Thymus (tissue), 14 donors: ENCODE measurements at places on chromosomes 3 and 15. TPM values are rescaled to one million over a fixed set of nuclear protein-coding genes. Genes with fewer than 3 reads are reported as not detected.

GRCh38 chr3:66021731-66022131 lies 17.0 kb downstream of the MAGI1 start:
- no peak for DNase-seq

- no peak for DNase-seq
Observed at GRCh38 chr3:128319741-128320141, 146.9 kb downstream of the DNAJB8 start.

DNA sequence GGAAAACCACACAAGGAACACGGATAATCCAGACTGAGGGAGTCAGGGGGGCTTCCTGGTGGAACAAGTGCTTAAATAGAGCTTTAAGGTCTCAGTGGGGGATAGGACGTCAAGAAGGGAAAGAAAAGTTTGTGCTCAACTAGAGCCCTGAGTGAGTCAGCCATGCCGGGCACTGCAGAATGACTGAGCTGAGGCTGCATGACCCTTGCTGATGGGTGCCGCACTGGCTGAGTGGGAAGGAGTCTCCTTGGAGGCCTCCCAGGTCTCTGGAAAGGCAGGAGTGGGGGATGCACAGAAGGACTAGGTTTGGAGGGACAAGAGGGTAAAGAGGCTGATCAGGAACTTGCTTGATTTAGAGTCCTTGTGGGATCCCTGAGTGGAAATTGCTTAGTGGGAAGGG lies 150.3 kb downstream of the RPLP1 start:
- DNase-seq, result no peak

- peak; percentile 39 for DNase-seq
Observed at GRCh38 chr15:77118882-77119321, 48.0 kb upstream of the TSPAN3 start.

DNA sequence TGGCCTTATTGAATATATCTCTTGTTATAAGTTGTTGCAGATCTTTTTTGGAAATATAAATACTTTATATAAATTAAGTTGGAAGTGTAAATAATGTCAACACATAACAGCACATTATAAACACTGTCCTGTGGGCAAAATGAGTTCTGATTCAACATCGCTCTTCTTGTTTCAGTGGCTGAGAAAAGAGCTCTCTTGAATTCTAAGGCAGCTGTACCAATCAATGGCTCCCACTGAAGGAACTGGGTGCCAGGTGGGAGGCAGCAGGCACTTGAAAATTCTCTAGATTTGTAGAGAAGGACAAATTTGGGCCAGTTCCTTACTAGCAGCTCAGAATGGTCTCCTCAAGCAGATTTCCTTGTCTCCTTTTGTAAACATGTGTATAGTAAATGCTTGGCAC lies 45.6 kb downstream of the CHST2 start:
- no peak for DNase-seq

DNA sequence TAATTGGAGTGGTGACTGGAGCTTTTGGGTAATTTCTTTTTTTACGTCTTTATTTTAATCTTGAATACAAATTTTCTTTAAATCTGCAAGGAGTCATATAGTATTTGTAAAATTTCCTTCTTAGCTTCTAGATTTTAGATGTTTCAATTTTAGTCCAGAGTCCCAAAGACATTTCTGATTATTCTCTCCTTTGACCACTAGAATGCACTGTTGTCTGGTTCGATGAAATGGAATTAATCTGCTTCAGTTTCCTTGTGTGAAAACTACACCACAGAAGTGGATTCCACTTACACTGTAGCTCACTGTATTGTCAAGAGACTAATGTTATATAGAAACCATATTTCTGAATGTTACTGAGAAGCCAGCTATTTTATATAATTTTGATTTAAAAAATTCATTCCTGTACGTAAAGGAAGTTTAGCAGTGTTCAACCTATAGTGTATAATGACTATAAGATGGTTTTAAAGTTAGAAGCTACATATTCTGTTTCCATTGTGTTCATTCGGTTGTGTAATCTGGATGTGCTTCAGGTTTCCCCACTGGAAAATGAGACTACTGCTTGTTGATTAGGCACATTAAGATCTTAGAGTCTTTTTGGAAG lies 6.1 kb downstream of the GRAMD1C start:
- no peak for DNase-seq

Gene DNAH12
- 0.14 TPM for total RNA-seq

DNA sequence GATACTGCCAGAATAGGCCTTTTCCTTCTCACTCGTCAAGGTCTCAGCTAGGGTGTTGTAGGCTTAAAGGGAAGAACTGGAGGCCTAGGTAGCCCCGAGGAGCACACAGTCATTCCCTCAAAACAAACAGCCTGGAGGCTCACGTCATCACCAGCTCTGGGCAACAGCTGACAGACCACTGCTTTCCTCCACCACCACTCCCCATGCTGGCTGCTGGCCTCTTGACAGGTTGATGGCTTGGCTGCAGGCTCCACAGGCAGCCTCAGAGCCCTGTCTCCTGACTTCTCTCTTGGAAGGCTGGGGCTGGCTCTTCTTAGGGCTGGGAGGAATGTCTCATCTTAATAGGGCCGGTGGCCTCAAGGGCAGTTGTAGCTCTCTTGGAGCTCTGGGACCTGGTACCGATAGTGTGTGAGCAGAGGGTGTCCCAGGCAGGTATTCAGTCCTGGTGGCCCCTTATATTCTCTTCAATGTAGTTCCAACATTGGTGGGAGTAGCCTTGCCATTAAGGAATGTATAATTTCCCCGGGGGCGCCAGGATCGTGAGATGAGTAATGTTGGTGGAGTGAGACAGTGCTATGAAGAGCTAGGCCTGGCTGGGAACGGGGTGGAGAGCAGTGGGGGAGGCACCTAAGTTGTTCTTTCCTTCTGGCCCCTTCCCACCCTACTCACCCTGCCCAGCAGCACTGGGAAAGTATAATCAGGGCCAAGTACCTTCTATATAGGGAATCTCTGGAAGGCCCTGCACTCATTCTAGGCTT lies 6.1 kb upstream of the AP2M1 start:
- no peak for DNase-seq

- no peak for DNase-seq
Observed at GRCh38 chr3:114442246-114442645, 148.4 kb downstream of the TIGIT start.

- DNase-seq, result no peak
Observed at GRCh38 chr3:150372722-150373121, 35.4 kb upstream of the TSC22D2 start.

DNA sequence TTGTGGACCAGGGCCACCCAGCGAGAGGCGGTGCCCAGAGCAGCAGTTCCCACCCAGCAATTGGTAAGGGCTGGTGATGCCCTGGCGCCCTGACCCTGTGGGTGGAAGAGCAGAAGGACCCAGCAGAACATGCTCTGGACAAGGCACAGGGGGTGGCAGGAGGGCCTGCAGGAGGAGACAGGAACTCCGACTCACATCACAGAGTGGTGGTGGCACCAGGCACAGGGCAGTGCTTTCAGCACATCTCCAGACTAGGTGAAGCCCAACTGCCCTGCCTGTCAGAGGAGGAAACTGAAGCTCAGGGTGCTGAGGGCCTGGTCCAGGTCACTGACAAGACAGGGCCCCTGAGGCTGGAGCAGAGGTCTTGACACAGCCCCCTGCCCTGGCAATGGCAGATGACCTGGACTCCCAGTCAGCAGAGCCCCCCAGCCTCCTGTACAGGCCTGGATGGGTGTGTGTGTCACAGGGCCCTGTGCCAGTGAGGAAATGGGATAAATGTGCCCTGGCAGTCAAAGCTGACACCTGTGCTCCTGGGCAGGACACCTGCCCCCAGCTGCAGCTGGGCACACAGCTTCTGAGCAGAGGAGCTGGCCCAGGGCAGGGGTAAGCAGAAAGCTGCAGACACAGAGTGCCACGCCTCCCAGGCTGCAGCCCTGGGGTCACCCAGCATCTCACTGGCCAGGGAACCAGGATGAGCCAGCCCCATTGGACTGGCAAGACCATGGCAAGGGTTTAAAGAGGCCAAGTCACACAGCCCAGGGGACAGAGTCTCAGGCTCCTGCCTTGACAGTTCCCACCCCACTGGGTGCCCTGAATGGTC lies 11.4 kb downstream of the KLF15 start:
- DNase-seq, result no peak

DNA sequence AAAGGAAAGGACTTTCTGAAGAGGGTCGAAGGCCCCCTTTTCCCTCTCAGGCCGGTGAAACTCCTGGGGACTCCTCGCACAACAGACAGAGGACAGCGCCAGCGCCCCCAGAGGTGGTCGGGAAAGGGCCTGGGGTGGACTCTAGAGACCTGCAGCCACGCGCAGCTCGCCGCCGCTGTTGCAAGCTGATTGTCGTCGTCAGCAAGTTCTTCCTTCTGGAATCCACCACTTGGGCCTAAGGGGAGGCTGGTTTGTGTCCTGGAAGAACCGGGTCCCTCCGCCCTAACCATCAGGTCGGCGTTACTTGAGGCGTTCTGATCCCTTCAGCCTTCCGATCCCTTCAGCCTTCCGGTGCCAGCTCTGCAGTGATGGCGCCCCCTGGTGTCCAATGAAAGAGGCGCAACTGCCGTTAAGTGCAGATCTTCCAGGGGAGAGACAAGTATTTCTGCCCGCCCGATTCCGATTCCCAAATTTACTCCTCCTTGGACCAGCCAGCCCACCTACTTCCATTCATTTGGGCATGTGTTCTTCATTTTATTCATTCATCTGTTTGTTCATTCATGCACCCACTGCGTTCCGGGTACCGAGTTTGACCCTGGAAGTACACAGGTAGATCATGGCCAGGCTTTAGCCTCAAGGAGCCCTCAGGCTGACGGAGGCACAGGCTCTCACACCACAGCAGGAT lies 77.2 kb upstream of the SLC6A11 start:
- peak; percentile 50 for DNase-seq

GRCh38 chr3:150292891-150293290 lies 115.2 kb upstream of the TSC22D2 start:
- DNase-seq, result no peak

- no peak for DNase-seq
Observed at GRCh38 chr3:128083396-128083795, 31.2 kb downstream of the SEC61A1 start.

DNA sequence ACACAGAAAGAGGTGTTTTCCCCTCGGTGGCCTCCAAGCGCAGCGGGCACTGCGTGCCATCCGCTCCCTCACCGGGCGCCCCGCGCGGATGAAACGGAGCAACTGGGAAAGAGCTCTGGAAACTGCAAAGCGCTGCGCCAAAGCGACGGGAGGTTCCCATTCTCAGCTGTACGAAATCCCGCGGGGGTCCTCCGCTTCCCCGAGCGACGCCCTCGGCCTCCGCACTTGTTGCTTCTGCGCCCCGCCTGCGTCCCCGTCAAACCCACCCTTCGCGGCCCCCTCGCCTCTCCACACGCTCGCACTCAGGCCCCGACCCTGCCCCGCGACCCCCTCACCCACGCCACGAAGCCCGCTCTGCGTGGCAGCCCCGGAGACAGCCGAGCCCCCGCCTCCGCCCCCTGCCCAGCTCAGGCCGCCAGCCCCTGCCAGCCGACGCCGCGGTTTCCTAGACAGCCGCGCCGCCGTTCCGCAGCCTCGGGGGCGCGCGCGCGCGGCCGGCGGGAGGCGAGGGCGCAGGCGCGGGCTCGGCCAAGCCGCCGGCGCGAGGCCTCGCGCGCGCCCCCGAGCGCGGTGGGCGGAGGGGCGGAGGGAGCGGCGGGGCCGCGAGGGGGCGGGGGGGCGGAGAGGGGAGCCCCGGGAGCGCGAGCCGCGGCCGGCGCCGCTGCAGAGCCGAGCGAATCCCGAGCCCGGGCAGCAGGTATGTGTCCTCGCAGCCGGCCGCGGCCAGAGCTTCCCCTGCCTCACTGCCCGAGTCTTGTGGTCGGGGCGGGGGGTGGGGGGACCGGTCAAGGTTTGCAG lies at the start of gene TMEM266:
TMEM266 (plus strand) TSS at position 666 of the 798 bp plus-strand sequence. CDS start 74,279 bp downstream, outside the sequence.
- peak; percentile 17 for DNase-seq

- DNase-seq, result no peak
Observed at GRCh38 chr3:55569033-55569599, 82.0 kb upstream of the WNT5A start.

DNA sequence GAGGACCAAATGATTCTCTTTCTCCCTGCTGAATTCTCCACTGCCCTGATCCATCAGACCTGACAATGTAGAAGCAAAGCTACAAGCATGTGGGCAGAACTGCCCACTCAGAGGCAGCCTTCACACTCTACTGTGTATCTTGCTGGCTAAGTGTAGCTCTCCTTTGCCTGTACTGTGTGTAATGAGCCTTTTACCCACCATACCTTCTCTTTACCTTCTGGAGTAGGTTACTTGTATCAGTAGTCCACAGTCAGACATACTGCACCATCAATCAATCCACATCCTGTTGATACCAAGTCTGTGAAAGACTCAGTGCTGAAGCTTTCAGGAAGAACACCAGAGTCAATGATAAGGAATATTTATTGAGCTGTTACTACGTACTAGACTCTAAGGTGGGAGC lies 440.7 kb upstream of the ARHGEF26 start:
- no peak for DNase-seq

- no peak for DNase-seq
Observed at GRCh38 chr3:49476563-49476962, 6.5 kb downstream of the DAG1 start.

DNA sequence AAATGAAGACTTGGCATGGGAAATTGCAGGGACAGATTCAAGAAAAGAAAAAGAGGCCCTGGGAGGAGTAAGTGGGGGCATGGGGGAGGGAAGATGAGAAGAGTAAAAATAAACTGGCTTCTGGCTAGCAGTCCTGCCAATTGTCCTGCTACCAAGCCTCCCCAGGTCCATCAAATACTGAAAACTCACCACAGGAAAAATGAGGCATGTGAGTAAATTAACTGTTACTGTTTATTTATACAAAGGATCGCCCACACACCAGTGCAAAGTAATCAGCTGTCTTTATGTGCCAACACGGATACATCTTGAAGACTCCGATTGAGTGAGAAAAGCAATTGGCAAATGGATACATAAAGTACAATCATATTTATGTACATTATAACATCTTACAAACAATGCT lies 10.7 kb upstream of the KLHL25 start:
- no peak for DNase-seq

DNA sequence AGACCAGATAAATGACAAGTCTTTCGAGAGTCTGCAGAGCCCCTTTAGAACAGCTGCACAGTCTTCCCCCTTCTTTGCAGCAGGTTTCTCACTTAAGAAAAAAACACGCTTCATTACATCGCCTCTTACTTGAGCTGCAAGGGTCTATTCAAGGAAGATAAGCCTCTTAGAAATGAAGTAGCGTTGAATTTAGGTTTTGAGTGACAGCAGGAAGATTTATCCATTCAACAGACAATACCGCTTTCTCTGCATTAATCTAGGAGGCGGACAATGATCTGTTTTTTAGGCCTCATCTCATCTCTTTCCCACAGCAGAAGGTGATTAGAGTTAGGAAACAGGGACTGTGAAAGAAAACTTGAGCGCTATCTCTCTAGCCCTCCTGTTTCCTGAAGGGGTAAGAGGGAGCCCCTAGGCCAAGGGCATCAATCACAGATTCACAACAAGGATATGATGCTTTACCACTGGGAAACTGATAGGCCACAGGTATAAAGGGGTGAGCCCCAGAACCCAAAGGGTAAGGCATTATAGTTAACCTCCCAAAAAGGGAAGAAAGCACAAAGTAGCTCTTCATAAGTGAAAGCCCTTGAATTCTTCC lies 84.3 kb downstream of the MECOM start:
- DNase-seq, result no peak

DNA sequence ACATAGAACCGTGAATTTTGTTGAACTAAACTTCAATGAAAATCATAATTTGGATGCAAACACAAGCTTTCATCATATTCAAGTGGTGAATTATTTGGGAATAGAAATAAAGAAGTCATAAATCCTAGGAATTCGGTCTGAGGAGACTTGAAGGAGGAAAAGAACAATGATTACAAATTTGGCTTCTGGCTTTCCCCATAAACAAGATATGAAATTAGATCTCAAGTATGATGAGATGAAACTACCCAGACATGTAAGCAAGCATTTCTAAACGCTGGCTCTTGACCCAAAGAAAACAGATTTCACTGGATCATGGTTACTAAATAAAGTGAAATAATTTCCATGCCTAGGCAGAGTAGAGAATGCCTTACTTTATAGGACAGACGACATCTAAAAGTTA lies 146.9 kb upstream of the LRTM1 start:
- DNase-seq, result no peak

- DNase-seq, result peak; percentile 74
Observed at GRCh38 chr3:50436114-50436674, 67.2 kb downstream of the CACNA2D2 start.
